ENCODE measurements at places on chromosomes 3 and 15.
A peak's percentile ranks its signal among the peaks of the same experiment; 100 is the strongest.

GRCh38 chr3:135885885-135886284 lies 79.6 kb upstream of the PPP2R3A start:
- no peak for DNase-seq

- DNase-seq, result no peak
These were observed 32.2 kb upstream of the LACTB start for GRCh38 chr15:63089260-63090043.

DNA sequence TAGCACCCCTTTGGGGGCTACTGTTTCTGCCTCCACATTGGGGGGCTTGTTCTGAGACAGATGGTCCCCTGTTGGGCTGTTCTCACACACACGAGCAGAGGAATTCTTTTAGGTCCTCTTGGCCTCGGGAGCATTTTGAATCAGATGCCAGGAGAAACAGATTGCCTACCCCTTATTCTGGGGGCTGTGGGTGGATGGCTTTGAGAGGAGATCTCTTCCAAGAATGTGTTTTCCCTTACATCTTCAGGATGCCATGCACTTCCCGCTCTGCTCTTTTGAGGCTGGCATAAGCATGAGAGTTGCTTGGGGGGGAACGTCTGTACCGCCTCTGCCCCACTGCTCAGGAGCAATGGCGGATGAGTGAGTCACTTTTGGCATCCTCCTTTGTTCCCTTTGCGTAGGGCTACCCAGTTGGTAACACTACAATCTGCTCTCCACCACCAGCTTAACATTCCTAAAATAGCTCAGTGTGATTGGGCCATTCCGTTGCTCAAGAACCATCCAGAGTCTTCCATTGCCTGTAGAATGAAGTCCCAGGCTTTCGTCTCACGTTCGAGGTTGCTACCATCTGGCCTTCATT lies 154.4 kb downstream of the RPLP1 start:
- DNase-seq, result no peak

- peak; percentile 60 for DNase-seq
These were observed 2.0 kb downstream of the FAM43A start for GRCh38 chr3:194687638-194688199.

DNA sequence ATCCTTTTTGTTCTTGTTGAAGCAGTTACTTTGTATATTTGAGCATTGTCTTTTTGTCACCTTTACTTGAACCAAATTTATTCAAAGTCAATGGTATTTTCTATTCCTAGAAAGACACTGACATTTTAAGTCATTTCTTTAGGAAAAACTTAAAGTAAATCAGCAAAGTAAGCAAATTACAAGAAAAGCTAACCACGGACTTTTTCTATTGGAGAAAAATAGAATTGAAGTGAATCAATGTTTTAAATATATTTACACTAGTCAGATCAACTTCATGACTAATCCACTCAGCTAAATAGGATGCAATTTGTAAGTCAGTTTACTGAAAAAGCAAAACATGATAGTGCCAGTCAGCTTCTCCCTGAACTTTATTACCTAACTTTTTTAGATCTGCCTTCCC lies 733.8 kb upstream of the ALCAM start:
- DNase-seq, result no peak

Measured in stimulated activated CD8-positive, alpha-beta memory T cell treated with anti-CD3 and anti-CD28 coated beads, Interleukin-4, amount 100 ng/mL, for 4 hours (primary cell).